NCI-H510A (cell line): ENCODE measurements at places on chromosomes 1 and 21.

DNA sequence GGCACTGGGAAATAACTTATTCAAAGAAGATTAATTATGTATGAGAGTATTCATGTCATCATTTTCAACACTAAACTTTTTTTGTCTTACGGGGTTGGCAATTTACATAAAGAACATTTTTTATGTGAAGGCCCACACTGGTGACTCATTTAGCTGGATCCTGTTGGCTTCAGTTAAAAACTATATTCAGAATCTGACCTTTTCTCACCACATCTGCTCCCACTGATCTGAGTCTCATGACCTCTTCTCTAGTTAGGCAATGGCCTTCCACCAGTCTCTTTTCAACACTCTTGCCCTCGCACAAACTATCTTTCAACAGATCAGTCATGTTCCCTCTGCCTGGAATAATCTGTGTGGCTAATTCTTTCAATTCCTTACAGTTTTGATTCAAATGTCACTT lies 53.4 kb downstream of the TMPRSS15 start:
- DNase-seq, result no peak

- DNase-seq, result peak; percentile 16
Measured at GRCh38 chr1:54571326-54571725, 23.3 kb downstream of the ACOT11 start.

GRCh38 chr1:47439017-47439818 lies 1.4 kb downstream of the FOXD2 start:
- no peak for DNase-seq

- no peak for DNase-seq
Measured at GRCh38 chr1:197686702-197687355, 88.5 kb downstream of the DENND1B start.

DNA sequence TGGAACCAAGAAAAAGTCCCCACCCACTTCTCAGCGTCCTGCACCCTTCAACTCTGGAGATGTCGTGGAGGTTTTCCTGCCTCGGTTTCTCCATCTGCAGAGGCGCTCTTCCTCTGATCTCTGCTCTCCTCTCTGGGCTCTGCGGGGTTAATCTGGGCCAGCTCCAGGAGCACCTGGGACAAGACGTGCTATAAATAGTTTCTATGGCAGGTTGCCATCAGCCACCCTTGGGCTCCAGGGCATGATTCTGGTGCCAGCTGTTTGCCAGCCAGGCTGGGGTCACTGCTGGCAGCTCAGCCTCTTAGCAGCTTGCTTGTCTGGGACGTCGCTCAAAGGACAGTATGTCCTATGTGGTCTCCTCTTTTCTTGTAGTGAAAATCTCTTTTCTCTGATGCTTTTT lies 137.1 kb downstream of the ACTL8 start:
- DNase-seq, result no peak
